ENCODE measurements at places on chromosomes 12 and 14.

GRCh38 chr12:17030338-17030737, 424.4 kb upstream of the LMO3 start:
- DNase-seq: no peak

DNA sequence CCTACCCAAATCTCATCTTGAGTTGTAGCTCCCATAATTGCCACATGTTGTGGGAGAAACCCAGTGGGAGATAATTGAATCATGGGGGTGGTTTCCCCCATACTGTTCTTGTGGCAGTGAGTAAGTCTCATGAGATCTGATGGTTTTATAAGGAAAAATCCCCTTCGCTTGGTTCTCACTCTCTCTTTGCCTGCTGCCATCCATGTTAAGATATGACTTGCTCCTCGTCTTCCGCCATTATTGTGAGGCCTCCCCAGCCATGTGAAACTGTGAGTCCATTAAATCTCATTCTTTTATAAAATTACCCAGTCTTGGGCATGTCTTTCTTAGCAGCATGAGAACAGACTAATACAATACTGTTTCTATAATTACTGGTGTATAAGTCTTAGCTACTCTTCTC, 6.5 kb upstream of the BCAT1 start:
- no peak for DNase-seq

DNA sequence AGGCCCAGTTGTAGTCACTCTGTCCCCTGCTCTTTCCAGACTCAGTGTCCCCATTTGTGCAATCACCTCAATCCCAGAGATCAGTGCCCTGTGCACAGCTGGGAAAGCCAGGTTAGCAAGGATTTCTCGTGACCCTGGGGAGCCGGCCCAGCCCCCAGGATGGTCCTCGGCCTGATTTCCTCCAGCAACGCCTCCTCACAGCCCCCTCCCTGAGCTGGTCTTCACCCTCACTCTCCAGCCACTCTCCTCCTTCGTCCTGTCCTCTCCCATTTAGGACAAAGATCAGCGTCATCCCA, 194.8 kb upstream of the C14orf180 start:
- DNase-seq: no peak

DNA sequence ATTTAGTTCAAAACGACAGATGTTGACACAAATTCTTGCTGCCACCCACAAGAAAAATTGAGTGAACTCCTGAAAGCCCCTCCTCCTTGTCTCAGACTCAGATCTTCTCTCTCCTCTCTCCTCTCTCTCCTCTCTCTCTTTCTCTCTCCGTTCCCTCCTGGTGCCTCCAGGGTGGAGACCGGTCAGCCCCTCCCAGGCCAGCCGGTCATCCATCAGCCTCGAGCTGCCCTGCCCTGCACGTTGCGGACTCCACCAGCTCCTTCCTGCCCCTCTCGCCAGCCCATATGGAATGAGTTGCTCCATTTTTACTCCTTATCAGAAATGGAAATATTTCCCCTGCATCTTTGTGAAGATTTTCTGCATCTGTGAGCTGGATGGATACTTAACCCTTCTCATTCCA, 103.8 kb downstream of the TBX5 start:
- no peak for DNase-seq

GRCh38 chr14:90758959-90759358, 57.3 kb downstream of the TTC7B start:
- peak; percentile 84 for DNase-seq

- no peak for DNase-seq
Measured at GRCh38 chr12:26080911-26081310, 43.9 kb downstream of the BHLHE41 start.

All from vagina (tissue), 2 donors.